RPMI7951 (cell line): ENCODE measurements at places on chromosomes 1 and 21. TPM values are rescaled to one million over a fixed set of nuclear protein-coding genes. Genes with fewer than 3 reads are reported as not detected.
A peak's percentile ranks its signal among the peaks of the same experiment; 100 is the strongest.

DNA sequence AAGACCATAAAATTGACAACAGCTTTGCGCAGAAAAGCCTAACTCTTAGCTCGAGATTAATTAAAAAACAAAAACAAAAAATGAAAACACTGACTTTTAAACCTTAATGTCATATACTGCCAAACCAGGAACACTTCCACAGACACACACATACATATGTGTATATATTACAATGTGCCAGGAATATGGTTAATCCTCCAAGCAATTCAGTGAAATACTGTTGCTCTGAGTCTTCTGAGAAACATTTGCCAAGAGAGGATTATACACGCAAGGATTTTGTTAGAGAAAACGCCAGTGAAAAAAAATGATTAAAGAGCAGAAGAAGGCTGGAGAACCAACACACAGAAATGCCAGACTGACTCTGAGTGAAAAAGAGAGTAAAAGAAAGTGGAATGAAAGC is 116.7 kb upstream of the CHRM3 start:
- no peak for DNase-seq

GRCh38 chr1:83741770-83742169 is 257.2 kb downstream of the TTLL7 start:
- no peak for DNase-seq

- no peak for DNase-seq
Observed at GRCh38 chr1:8267307-8267706, 50.6 kb upstream of the SLC45A1 start.

DNA sequence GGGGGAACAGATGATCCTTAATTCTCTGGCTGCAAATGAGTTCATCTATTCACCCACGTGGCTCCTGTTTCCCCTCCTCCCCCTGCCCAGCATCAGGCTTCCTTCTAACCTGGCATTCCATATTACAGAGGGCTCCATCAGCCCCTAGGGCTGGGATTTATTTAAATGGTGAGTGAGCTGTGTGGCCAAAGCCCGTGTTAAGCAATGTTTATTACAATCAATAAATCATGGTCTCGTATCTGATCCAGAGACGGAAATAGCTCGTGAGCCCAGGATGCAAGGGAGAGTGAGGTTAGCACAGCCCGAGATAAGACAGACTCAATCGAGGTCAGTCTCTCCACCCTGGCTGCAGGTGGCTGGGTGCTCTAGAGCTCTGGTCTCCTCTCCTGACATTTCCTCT is 43.1 kb upstream of the IGSF21 start:
- DNase-seq = no peak

GRCh38 chr21:42401820-42402251 is 1.9 kb upstream of the UBASH3A start:
- DNase-seq = no peak

DNA sequence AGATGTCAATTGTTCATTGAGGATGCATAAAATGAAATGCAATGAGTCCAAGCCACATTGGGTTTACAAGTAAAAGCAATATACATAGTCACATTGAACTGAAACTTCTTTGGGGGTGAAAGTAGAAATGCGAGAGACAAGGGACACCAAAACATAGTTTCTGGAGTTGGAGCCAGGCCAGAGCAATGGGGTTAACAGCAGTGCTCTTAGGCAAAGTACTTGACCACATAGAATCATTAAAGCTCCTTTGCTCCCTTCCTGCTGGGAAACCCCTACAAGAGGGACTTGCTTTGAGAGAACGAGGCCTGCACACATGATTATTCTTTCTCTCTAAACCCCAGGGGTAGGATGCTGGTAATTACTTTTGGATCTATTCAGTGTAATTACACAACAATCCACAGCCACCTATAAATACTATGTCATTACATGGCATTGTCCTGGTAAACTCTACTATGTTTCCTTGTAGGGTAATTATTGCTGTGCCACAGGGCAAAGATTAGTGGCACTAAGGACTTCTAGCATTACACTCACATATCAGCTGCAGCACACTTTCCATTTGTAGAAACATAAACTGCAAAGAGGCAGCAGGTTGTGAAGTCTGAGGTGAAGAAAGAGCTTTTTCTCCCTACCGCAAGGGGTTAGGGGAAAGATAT is 421.6 kb upstream of the PBX1 start:
- no peak for DNase-seq

DNA sequence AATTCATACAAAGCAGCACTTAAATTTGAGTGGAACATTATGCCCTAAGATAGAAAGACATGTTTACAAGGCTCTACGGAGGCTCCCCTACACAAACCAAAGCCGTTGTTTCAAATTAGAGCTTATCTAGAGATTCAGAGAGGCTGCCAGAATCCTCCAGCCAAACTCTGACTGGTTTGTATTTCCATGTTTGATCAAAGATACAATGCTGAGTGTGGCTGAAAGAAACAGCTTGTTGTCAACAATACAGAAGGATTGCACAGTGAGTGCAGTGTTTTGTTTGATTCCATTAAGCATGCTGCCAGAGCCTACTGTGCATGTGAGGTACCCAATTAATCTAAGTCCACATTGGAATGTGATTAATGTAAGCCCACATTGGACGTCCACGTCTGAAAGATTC is 402.7 kb downstream of the DISC1 start:
- DNase-seq = no peak

- peak; percentile 30 for DNase-seq
Observed at GRCh38 chr1:44655609-44656008, 18.7 kb downstream of the TMEM53 start.

DNA sequence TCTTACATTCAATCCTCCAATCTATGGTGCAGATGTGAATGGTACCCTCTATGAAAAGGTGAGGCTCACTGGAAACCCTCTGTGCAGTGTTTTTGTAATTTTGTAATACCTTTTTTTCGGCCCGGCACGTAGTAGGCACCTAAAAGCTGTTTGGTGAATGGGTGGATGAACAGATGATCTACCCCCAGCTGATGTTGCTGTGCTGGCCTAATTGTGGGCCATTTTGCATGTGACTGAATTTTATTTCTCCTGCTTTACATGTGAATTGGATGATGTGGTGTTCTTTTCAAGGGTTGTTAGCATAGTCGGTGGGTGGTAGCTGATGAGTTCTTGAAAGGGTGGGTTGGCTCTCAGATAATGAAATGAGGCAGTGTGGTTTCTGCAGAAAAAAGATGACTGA is 10.4 kb downstream of the KDM4A start:
- no peak for DNase-seq

GRCh38 chr1:20691872-20692271 is 25.9 kb downstream of the KIF17 start:
- DNase-seq = no peak

Gene MMEL1
- total RNA-seq = 2.8 TPM in 1 of 2 replicates, not detected in the other

Gene RGS5
- total RNA-seq = 2.4 and 3.9 TPM in 2 replicates

Gene SDF4
- total RNA-seq = 74.4 and 80.5 TPM in 2 replicates
